ENCODE measurements at places on chromosomes 16 and 17.

- no peak for DNase-seq
Observed at GRCh38 chr17:59859444-59860025, 33.2 kb downstream of the TUBD1 start.

DNA sequence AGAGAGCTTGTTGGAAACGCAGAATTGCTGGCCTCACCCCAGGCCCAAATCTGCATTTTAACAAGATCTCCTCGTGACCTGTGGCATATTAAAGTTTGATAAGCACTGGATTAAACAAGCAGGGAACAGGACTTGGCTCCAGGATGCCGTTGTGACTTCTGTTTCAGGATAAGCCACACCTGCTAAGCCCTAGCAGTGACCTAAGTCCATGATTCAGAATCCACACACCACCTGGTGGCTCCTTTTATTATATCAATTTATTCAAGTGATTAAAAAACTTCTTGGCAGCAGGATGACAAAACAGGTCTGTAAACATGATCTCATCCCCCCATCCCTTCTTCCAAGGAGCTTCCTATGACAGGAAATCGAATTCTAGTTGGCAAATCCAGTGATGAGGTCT is 9.1 kb downstream of the NAGPA start:
- no peak for DNase-seq

DNA sequence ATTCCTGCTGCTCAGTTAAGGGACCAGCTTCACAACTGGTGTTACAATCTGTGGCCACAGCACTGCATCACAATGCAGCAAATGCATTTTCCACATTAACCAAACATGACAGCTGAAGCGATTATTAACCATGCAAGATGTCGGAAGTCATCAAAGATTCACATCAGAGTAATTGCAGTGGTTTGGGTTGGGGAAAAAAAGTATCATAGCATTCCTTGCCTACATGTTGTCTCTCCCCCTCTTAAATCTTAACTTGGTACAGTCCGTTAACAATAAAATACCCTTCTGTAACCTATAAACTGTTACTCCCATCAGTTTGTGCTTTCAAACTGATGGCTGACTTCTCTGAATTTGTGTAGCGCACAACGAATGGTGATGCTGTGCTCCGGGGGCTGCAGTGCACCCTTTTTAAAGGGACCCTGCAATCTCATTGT is 51.6 kb downstream of the NUP93 start:
- no peak for DNase-seq

DNA sequence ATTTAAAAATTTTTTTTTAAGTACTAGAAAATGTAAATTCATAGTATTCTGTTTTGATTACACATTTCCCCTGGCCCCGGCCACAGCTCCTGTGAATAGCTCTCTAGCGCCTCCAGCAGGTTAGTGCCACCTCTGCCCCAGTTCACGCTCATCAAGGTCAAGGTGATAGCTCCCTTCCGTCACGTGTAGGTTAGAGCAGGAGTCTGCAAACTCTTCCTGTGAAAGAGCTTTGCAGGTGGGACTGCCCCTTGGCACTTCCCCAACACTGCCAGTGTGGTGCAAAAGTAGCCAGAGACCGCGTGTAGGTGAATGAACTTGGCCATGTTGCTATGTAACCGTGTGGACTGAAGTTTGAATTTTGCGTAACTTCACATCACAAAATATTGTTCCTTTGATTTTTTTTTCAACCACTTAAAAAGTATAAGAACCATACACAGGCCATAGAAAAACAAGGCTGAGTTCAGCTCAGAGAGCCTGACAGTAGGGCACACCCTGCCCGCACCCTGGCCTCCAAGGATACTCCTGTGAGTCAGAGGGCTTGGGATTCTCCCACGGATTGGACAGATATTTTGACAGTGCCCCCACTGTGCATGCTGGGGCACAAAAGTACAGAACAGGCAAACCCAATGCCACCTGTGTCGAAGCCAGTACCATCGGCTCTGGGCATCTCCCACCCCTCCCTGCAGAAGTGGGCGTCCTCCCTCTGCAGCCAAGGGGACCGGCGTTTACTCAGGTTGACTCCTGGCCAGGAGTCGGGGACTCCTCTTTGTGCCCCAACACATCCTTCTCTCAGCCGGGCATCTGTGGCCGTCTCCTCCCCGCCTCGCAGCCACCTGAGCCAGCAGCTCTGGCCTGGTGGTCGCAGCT is 92.0 kb upstream of the CHMP6 start:
- peak; percentile 90 for DNase-seq

DNA sequence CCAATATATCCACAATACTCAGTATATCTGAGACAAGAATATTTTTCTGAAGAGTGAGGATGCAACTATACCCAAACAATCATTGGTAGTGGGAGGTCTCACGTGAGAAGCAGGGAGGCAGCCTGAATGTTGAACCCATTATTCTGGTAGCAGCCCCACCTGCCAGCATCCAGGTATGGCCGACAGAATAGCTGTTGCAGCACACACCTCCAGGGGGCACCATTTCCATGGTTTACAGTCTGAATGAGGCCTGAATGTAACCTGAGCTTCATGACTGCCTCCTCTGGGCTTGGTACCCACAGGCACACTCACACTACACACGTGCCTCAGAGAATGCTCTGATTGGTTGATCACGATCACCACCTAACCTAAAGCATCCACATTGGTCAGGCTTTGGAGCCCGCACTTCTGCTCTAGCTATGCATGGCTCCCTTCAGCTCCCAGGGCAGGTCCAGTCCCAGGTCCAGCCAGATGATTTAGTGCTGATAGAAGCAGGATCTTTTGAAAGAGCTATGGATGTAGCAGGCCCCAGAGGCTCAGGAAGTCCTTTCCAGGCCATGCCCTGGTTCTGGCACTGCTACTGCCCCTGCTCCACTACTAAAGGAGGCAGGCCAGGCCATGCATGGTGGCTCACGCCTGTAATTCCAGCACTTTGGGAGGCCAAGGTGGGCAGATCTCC is 11.0 kb upstream of the CBFB start:
- peak; percentile 94 for DNase-seq

All from activated T-cell treated with anti-CD3 and anti-CD28 coated beads, Interleukin-2, amount 50 U/mL, for 48 hours (primary cell).